GM12891 (cell line): ENCODE measurements at places on chromosomes 2 and 18.

DNA sequence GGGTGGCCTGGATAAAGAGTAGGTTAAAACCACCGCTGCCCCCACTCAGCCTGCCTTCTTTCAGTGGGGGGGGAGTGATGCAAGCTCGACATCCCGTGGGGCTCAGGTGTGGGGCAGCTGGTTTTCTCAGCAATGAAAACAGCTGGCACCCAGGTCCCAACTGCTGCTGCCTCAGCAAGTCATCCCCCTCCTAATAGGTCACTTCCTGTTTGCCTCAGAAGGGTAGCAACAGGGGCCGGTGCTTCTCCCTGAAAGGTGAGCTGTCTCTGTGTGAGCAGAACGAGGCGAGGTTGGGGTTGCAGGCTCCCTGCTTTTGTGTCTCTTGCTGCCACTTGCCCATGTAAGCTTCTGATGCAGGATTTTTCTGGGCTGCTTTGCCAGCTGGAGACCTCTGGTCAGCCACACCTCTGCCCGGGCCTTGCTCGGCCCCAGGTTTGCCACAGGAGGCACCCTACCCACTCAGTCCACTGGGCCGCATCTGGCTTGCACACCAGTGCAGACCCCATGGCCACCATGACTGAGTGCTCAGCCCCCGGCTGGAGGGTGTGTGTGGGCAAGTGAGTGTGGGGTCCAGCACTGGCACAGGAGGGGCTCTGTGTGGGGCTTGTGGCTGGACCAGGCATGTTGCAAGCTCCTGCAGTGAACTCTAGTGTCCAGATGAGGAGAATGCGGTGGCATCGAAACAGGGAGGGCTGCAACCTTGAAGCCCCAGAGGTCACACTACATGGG lies 11.5 kb upstream of the ASB1 start:
- DNase-seq = no peak

- DNase-seq = no peak
Observed at GRCh38 chr2:213861638-213862037, 549.2 kb upstream of the VWC2L start.

DNA sequence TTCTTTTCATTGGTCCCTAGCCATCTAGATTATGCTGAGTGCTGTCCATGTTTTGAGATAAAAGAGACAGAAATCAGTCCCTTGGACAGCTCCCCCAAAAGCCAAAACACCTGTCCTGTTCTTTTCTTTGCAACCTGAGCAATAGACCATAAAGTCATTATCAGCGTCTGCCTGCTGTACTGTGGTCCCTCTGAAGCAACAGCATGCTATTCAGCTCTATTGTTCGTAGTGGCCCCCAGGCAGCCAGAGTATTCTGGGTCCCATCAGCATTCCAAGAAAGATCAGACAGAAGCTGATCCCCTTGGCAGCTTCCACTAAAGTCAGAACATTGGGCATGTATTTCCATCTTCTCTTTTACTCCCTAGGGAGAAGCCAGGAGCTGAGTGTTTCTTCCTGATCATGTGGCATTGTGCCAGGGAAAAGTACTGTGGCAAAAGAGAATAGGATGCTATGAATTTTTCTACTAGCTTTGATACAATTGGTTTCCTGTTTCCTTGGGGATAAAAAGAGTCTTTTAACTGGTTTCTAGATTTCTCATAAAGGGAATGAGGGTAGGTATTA lies 33.6 kb upstream of the ZSWIM2 start:
- no peak for DNase-seq

DNA sequence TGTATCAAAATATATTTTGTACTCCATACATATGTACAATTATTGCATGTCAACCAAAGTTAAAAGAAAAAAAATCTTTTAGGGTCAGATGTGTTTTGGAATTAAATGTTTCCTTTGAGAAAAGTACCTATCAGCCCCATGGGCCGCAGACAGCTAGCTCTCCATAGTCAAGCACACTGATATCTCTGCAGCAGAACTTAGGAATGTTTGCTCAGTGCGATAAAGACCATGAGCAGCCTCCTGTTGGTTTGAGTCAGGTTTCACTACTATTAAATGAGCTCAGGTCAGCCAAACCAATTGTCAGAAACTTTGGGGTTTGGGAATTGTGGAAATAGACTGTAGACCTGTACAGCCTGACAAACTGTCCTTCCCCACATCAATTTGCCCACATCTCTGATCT lies 33.7 kb downstream of the LCT start:
- no peak for DNase-seq

GRCh38 chr2:38301969-38302702 lies 74.9 kb downstream of the ATL2 start:
- DNase-seq = no peak

- DNase-seq = no peak
Observed at GRCh38 chr2:14872779-14873325, 240.3 kb downstream of the LRATD1 start.

DNA sequence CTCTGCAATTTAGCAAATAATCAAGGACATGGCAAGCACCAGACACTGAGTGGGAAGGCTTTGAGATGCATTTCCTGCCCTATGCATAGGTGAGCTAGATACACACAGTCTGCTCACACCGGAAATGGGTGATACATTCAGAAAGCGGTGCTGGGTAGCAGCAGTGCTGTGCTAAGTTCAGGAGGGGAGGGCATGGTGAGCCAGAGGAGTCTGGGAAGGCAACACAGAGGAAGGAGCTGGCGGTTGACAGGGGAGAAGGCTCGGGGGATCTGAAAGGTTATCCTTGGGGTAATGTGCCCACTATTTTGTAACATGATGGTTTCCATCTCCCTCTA lies 57.4 kb upstream of the EPAS1 start:
- DNase-seq = no peak

- no peak for DNase-seq
Observed at GRCh38 chr2:188515918-188516317, 224.2 kb downstream of the GULP1 start.

- no peak for DNase-seq
Observed at GRCh38 chr2:228657807-228658402, 476.4 kb upstream of the SPHKAP start.

- DNase-seq = no peak
Observed at GRCh38 chr18:68608851-68609490, 105.9 kb downstream of the TMX3 start.

GRCh38 chr2:212078103-212078502 lies 460.5 kb downstream of the ERBB4 start:
- no peak for DNase-seq

DNA sequence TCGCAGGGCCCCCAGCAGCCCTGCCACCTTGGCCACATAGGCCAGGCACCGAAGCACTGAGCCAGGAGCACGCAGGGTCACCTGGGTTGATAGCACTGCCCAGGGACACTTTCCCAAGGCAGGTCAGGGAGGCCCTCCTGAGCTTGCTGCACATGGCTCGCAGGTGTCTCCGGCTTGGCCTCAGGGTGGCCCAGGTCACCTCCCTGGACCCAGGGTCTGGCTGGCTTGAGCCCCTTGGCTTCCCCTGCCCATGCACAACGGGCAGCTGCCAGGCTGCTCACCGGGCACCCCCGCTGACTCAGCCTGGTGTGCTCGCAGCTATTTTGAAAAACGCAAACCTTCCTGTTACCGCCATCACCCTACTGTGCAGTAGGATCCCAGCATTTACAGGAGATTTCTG lies 502.3 kb downstream of the EIPR1 start:
- no peak for DNase-seq

- no peak for DNase-seq
Observed at GRCh38 chr2:197140045-197140444, 170.5 kb downstream of the ANKRD44 start.

DNA sequence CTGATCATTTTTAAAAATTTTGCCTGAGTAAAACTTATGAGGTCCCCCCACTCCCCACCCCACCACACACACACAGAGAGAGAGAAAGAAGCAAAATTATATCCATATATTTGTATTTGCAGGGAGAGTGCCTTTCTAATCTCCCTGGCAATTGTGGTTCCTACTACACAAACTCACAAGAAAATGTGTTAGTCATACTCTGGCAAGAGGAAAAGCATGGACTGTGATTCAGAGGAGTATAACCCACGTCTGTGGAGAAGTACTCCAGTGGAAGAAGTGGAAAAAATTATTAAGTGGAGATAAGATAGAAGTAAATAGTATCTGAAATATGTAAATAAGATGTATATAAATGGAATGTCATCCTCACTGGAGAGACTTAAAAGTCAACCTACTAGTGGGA lies 114.0 kb downstream of the DSEL start:
- DNase-seq = no peak

DNA sequence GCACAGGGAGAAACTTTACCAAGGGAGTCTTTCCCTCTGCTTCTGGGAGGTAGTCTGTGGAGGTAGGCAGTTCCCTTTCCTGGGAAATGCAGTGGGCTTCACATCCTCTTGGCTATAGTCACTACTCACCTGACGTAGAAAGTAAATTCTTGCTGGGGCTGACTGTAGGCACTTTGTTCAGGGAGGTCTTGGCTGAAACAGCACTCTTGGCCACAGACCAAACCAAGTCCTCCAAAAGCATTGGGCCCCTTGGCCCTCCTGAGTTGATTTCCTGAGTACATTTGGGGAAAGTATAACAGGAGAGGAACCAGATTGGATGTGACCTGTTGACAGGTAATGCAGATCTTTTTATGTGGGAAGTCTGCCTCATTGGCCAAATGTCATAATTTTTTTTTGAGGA lies 108.9 kb downstream of the MGAT5 start:
- no peak for DNase-seq

DNA sequence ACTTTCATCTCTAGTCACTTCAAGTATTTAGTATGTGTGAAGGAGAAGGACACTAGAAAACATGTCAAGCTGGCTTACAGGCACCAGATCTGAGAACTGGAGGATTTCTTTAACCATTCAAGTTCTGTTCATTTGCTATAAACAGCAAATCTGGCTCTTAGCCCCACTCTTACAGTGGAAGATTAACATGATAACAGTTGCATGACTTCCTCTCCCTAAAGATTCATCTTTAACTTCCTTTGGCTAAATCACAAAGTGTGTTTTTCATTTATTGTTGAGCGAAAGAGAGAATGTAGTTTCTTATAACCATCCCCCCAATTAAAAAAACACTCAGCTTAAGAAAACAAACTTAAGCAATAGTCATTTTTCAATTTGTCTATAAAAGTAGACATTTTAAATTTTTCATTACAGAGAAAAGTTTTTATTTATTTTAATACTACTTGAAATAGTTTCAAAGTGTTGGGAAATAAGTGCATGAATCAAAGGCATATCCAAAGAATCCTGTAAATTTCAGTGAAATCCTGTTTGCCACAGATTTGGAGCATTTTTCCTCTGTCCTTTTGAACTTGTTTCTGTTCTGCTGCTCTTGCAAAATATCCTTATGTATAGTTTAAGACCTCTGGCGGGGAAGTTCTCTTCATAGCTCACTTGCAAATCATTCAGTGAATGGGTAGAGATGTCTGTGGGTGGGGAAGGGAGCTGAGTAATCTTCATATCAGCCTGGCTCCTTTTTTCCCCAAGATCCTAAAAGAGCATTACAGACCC lies 241.0 kb upstream of the RBBP8 start:
- DNase-seq = no peak

DNA sequence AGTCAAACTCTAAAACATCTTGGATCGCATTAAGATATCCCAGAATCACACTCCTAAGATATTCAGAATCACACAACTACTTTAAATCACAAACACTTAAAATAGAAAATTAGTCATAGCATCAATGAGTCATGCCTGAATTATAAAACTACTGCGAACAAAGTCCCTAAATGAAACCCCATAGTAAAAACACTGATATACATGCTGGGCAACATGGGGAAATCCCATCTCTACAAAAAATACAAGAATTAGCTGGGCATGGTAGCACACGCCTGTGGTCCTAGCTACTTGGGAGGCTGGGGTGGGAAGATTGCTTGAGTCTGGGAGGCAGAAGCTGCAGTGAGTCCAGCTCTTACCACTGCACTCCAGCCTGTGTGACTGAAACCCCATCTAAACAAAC lies 101.7 kb downstream of the COBLL1 start:
- no peak for DNase-seq

GRCh38 chr2:99850084-99850710 lies 292.2 kb downstream of the AFF3 start:
- DNase-seq = no peak

DNA sequence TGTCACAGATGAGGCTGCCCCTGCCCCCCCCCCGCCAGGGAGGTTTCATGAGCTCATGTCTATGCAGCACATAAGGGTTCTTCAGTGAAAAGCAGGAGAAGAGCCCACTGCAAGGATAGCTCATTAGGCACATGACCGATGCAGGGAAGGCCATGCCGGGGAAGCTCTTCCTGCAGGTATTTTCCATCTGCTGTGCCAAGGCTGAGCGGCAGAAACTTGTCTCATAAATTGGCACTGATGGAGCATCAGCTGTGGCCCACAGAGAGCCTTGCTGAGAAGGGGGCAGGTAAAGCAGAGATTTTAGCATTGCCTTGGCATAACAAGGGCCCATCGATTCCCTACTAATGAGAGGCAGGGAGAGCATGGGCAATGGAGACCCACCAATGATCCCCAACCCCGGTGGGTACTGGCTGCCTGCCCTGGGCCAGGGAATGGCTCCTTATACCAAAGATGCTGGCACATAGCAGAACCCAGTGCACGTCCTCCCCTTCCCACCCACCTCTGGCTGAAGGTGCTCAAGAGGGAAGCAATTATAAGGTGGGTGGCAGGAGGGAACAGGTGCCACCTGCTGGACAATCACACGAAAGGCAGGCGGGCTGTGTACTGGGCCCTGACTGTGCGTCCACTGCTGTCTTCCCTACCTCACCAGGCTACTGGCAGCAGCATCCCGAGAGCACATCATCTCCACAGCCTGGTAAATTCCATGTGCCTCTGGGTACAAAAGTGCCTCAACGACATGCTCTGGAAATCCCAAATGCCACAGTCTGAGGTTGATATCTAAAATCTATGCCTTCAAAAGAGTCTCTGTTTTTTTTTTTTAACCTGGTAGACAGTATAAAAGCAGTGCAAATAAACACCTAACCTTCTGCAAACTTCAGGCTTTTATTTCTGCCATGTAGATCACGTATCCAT lies 41.4 kb downstream of the STEAP3 start:
- DNase-seq = peak; percentile 66

DNA sequence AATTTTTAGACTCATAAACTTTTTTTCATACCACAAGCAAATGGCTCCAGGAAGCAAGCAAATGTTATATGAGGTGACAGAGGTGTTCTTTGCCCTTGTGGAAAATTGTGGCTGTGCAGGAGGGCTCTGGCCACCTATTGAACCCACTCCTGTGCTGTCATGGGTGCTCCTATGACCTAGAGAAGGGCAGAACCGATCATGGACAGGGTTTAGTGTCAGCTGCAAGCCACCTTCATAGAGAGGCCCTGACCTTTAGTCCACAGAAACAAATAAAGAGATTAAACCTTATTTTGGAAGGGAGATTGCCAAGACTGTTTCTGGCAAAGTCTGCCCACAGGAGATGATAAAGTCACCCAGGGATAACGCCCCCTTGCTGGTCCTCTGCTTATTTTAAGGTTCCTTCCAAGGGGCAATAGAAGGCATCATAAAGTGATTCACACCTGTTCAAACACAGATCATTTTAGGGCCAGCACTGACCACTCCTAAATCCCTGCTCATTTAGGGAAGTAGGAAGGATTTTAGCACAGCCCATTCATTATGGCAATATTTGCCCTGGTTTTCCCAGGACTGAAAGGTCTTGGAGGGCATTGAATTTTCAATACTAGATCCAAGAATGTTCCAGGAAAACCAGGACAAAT lies 26.1 kb upstream of the STAT4 start:
- no peak for DNase-seq
